ENCODE measurements at places on chromosomes 2 and 18. TPM values are rescaled to one million over a fixed set of nuclear protein-coding genes. Genes with fewer than 3 reads are reported as not detected.

Gene LRP2
- polyA plus RNA-seq: not detected

Gene LOXL3
- polyA plus RNA-seq: 6.4 TPM

Gene DSEL
- polyA plus RNA-seq: 4.1 TPM

Gene FAHD2A
- polyA plus RNA-seq: 22.8 TPM

Gene DARS1
- polyA plus RNA-seq: 47.0 TPM

Gene HTRA2
- 46.9 TPM for polyA plus RNA-seq

Gene CABYR
- polyA plus RNA-seq: 3.4 TPM

Gene TXNDC2
- polyA plus RNA-seq: not detected

Gene EVA1A
- polyA plus RNA-seq: 6.0 TPM

GRCh38 chr2:211114826-211115455 is 558.5 kb downstream of the CPS1 start:
- H3K27ac ChIP-seq: no peak overlapping the region
- H3K4me1 ChIP-seq: no peaks in the 10 kb centered on the region
- no peak overlapping the region for H3K4me3 ChIP-seq
- no peaks in the 10 kb centered on the region for H3K27me3 ChIP-seq
- no peaks in the 10 kb centered on the region for H3K36me3 ChIP-seq

DNA sequence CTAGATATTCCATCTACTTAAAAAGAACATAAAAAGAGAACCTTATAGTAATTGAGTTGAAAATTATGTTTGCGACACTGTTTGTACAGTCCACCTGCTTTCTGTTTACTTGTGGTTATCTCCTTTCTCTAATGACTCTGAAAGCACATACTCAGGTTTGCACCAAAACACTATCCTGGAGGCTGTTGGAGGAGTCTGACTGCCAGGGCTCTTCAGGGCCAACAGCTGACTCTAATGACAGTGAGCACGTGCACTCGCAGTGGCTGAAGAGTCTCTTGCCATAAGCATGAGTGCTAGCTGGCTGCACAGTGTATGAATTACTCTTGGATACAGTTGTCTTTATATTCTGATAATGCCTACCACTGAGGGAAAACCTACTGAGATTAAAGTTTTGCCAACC is 16.7 kb upstream of the GLS start:
- no peaks in the 10 kb centered on the region for H3K36me3 ChIP-seq
- no peaks in the 10 kb centered on the region for H3K27me3 ChIP-seq
- DNase-seq: no peak
- no peak overlapping the region for H3K4me3 ChIP-seq
- H3K4me1 ChIP-seq: peaks cover 24% of the 10 kb centered on the region
- peak overlapping the region; percentile 69 for H3K27ac ChIP-seq

GRCh38 chr18:22988208-22988607 is 55.1 kb downstream of the RBBP8 start:
- no peak overlapping the region for H3K4me3 ChIP-seq
- H3K36me3 ChIP-seq: peaks cover 2% of the 10 kb centered on the region
- H3K27me3 ChIP-seq: no peaks in the 10 kb centered on the region
- H3K4me1 ChIP-seq: no peaks in the 10 kb centered on the region
- H3K27ac ChIP-seq: no peak overlapping the region

DNA sequence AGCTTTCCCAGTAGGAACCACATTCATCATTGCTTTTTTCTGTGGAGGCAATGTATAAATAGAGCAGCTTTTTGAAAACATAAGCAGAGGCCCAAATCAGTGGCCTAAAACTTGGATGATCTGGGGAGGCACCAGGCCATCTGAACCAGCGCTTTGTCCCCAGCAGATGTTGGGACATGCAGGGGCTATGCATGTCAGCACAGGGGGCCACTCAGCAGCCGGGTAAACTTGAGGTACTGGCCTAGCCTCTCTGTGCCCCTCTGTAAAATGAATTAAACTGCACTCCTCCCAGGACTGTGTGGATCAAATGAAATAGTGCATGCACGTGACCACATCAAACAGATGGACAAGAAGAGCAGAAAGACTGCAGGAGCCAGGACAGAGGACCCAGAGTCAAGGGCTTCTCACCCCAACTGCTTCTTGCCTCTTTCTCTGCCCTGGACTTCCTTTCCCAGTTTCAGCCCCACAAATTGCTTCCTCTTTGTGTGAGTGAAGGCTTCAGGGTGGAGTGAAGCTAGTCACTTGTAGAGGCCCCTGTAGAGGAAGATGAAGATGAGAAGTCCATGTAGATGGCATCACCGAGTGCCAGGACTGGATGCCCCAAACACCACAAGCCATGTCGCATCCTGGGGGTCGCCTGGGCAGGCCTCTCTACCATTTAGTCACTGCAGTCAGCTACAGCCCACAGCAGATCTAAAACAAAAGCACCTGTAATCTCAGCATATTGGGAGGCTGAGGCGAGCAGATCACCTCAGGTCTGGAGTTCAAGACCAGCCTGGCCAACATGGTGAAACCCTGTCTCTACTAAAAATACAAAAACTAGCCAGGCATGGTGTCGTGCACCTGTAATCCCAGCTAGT is 53.2 kb downstream of the IMPA2 start:
- no peak for DNase-seq
- H3K4me3 ChIP-seq: no peak overlapping the region
- no peaks in the 10 kb centered on the region for H3K27me3 ChIP-seq
- no peak overlapping the region for H3K27ac ChIP-seq
- no peaks in the 10 kb centered on the region for H3K4me1 ChIP-seq
- H3K36me3 ChIP-seq: no peaks in the 10 kb centered on the region

DNA sequence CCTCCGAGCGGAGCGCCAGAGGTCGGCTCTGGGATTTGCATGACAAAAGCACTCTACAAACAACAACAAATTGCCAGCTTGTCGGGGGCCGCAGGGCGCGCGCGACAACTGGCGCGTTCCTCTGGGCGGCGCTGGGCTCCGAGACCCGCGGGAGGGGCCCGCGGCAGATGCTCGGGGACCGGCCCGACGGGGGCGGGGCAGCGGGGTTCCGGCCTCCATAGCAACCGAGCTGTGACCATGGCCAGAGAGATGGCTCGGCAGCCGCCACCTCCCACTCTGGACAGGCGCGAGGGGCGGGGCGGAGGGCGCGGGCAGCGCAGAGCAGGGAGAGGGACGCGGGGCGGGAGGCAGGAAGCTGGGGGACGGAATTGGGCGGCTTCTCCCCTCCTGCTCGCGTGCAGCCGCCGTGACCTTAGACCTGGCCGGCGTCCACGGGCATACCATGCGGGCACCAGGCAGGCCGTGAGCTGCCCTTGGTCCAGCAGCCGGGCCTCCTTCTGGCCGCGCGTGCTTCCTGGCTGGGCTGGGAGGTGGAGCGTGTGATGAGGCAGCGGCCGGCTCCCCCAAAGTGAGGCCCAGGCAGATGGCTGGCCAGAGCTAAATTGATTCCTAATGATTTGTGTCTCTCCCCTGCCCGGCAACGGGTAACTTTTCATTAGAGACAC is 171.5 kb downstream of the CELF4 start:
- peak; percentile 91 for DNase-seq
- H3K27ac ChIP-seq: no peak overlapping the region
- H3K36me3 ChIP-seq: no peaks in the 10 kb centered on the region
- no peaks in the 10 kb centered on the region for H3K4me1 ChIP-seq
- H3K27me3 ChIP-seq: no peaks in the 10 kb centered on the region

DNA sequence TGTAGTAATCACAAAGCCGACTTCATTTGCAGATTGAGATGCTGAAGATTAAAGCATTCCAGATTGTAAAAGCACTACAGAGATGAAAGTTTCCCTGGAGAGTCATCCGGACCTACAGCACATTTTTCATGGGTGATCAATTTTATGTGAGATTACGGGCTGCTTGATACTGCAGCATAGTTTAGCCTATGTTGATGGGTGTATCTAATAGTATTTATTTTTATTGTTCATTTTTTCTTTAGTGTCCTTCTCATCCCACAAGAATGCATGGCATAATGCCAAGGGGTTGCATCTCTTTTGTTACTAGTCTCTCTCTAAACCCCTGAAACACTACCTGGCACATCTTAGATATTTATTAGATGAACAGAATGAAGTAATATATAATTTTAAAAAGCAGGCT is 240.4 kb downstream of the MBD2 start:
- no peak for DNase-seq
- H3K4me3 ChIP-seq: no peak overlapping the region
- H3K36me3 ChIP-seq: no peaks in the 10 kb centered on the region

GRCh38 chr2:191740016-191740419 is 62.1 kb downstream of the NABP1 start:
- no peak for DNase-seq
- no peak overlapping the region for H3K4me3 ChIP-seq

DNA sequence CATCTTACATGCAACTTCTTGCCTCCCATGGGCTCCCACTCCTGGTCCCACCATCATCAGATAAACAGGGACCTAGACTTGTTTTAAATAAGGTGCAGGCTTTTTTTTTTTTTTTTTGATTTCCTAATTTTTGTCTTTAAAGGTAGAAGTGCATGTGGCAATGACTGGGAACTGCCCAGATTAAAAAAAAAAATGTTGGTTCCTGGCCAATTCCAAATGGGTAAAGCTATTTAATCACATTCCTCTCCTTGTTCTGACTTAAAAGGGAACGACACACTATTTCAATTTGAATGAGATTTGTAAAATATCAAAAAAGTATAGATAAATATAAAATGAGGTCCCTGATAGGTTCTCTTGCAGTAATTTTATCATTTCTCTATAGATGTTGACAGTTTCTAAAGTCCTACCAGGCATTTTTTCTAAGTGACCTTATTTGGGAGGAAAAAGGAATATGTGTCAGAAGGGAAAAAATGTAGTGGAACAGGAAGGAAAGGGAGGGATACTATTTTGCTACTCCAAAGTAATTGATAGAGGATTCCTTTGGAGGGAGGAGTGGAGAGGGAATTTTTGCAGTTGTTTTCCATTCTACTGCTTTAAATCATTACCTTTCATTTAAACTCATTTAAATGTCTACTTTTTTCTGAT is 43.3 kb downstream of the DDX1 start:
- peaks cover 9% of the 10 kb centered on the region for H3K4me1 ChIP-seq
- H3K27me3 ChIP-seq: no peaks in the 10 kb centered on the region
- no peak for DNase-seq
- no peak overlapping the region for H3K4me3 ChIP-seq
- peaks cover 2% of the 10 kb centered on the region for H3K36me3 ChIP-seq

GRCh38 chr2:75432761-75433361 is 127.9 kb downstream of the EVA1A start:
- no peaks in the 10 kb centered on the region for H3K27me3 ChIP-seq
- DNase-seq: no peak
- H3K27ac ChIP-seq: no peak overlapping the region

GRCh38 chr18:11868230-11868629 is 17.0 kb downstream of the CHMP1B start:
- H3K4me3 ChIP-seq: no peak overlapping the region
- H3K4me1 ChIP-seq: no peaks in the 10 kb centered on the region
- no peaks in the 10 kb centered on the region for H3K27me3 ChIP-seq
- H3K36me3 ChIP-seq: no peaks in the 10 kb centered on the region

DNA sequence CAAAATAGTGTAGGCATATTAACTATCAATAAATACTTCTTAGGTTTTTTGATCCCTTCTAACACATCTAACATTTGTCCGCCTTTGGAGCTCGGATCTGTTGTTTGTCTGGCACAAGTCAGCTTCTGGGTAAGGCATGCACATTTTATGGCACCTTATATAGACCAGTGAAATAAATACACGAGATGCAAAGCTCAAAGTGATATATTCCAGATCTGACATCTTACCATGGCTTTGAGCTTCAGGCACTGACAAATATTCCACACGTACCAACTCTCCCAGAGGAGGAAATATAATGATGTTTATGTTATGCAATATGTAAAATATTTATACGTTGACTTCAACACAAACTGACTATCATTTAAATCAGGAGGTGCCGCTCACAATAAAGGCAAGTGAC is 430.1 kb upstream of the SMIM21 start:
- H3K4me1 ChIP-seq: no peaks in the 10 kb centered on the region
- no peaks in the 10 kb centered on the region for H3K27me3 ChIP-seq
- H3K27ac ChIP-seq: no peak overlapping the region
- H3K4me3 ChIP-seq: no peak overlapping the region
- H3K36me3 ChIP-seq: no peaks in the 10 kb centered on the region

DNA sequence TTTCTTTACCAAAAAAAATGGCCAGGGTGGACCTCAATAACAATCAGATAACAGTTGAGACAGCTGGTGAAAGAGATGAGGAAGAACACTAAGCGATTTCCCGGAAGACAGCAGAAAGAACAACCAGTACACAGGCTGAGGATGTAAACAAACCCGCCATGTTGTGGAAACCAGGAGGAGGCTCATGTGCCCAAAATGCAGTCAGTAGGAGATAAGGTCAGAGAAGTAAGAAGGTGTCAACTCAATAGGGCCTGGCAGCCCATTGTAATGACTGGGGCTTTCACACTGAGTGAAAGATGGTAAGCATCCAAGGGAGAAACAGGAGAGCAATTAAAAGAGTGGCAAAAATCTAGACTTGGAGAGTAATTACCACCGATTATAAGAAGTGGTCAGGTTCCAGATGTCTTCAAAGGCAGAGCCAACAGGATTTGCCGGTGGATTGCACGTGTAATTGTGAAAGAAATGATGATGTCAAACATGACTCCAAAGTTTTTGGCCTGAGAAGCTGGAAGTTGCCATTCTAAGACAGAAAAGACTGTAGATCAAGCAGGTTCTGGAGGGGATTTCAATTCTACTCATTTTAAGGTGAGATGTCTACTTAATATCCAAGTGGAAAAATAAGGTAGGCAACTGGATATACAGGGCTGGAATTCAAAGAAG is 77.7 kb upstream of the CYP1B1 start:
- DNase-seq: no peak
- no peaks in the 10 kb centered on the region for H3K27me3 ChIP-seq
- H3K4me3 ChIP-seq: no peak overlapping the region
- no peaks in the 10 kb centered on the region for H3K4me1 ChIP-seq
- no peaks in the 10 kb centered on the region for H3K36me3 ChIP-seq

DNA sequence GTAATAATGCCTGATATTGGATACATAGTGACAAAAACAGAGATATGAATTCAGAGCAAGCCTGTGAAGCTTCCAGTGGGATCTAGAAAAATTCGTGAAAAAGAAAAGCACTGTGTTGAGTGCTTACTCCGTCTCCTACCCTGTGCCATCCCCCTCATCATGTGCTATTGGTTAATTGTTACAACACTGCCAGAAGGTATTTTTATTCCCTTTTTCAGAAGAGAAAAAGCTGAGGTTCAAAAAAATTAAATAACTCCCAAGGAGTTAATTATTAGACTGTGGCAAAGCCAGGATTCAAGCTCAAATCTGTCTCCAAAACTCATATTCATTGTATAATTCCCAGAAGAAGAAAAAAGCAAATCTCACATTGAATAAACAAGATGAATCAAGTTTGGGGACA is 735.5 kb upstream of the ACVR2A start:
- H3K36me3 ChIP-seq: no peaks in the 10 kb centered on the region
- DNase-seq: no peak
- no peak overlapping the region for H3K4me3 ChIP-seq
- H3K4me1 ChIP-seq: no peaks in the 10 kb centered on the region
- no peak overlapping the region for H3K27ac ChIP-seq

All from aorta (tissue), 5 donors.